Epithelial cell of esophagus (primary cell): ENCODE measurements at places on chromosomes 13 and 19.

GRCh38 chr19:34452723-34453122, 24.5 kb downstream of the UBA2 start:
- no peak for DNase-seq

- no peak for DNase-seq
Observed at GRCh38 chr19:531753-532560, at the start of gene CDC34. Gene CDC34 (plus strand): TSS chr19:531760. CDS start chr19:531932, 172 bp downstream.

- DNase-seq: no peak
Observed at GRCh38 chr13:35793823-35794222, 317.3 kb upstream of the MAB21L1 start.

DNA sequence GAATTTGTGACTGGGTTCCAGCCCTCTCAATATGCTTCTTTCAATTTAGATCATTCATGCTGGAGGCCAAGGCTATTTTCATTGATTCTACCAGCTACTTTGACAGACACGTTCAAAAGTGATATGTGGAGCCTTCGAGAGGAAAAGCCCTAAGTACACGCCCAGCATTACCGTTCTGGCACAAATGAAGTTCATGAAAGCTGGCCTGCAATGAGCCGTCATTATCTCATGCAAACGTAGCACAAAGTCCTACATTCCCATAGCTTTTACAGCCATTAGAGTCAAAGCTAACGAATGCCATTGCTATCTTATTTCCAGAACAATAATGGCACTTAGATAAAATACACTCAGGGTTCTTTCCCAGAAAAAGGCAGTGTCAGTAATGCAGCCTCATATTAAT, 1237.6 kb downstream of the EFNB2 start:
- no peak for DNase-seq

- no peak for DNase-seq
Observed at GRCh38 chr13:95457294-95457693, 95.2 kb upstream of the CLDN10 start.

DNA sequence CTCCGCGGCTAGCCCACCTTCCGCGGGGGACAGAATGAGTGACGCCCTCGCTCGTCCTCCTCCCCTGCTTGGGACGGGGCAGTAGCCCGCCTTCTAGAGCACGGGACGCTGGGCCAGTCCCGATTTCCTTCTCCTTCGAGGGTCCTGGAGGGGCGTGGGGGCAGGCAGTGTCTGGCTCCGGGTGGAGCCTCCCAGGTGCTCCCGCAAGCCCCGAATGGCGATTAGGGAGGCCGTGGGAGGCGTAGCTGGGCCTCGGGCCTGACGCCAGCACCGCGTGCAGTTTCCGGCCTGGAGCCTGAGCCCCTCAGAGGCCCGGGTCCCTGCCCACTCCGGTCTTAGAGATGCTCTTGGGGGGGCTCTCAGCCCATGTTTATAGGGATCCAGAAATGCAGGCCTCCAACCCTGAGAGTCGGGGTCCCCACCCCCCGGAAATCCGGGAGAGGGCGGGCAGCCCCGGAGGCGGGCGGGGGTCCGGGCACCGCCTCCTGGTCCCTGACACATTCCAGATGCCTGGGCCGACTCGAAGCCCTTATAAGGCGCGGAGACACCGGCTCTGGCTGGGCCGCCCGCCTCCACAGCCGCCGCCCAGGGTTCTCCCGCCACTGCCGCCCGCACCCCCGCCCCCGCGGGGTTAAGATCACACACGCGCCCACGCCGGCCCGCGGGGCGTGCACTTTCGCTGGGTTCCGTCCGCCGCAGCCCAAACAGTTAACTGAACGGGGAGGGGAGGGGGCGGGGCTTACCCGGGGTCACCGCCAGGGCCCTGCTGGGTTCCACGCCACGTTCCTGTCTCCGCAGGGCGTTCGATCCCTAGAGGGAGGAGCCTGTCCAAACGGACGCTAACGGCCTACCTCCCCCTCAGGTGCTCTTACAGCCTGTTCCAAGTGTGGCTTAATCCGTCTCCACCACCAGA, 1.5 kb downstream of the MYADM start:
- DNase-seq: peak; percentile 71

GRCh38 chr13:51065372-51066090, 45.5 kb downstream of the C13orf42 start:
- no peak for DNase-seq

DNA sequence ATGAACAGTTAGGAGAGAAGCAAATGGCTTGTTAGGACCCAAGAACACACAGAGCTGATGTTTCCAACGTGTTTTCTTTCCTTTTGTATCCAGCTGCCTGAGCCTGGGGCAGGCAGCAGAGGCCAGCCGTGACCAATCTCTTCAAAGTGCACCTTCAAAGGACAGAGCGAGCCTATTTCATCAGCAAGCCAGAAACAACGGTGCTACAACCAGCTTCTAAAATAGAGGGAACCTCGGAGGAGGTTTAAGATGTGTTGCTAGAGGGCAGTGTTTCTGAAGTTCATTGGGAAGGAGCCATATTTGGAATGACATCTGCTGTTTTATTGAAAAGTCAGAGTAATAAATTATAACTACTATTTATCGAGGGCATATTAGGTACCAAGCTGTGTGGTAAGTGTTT, 56.2 kb upstream of the RFC3 start:
- DNase-seq: peak; percentile 8

- no peak for DNase-seq
Observed at GRCh38 chr19:7932276-7932929, 6.5 kb upstream of the CTXN1 start.

DNA sequence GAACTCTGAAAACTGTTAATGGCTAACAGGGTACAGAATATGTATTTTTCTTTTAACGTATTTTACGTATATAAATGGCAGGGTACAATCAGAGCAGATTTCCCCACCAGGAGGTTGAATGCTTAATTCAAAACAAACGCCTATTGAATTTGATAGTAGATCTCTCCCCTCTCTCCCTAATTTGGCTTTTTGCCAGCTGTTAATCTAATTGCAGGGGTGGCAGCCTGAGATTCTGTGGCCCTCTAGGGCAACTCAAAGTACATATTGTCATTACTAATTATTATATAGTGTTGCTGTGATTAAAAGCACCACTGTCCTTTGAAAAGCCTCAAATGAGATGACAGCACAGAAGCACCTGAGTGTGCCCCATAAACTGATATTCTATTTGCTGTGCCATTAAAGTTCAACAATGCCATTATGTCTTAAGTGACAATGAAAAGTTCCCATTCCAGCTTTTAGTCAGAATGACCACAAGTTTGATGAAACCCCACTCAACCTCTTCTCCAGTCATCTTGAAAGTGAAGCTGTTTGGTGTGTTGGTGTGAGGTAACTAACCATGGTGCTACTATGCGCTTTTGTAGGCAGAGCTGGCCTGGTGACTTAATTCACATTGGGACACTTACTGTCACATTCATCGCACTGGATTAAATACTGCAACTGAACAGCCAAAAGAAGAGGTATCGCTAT, 351.4 kb downstream of the KCNRG start:
- DNase-seq: no peak

- DNase-seq: no peak
Observed at GRCh38 chr13:31986676-31987470, 44.7 kb upstream of the FRY start.

DNA sequence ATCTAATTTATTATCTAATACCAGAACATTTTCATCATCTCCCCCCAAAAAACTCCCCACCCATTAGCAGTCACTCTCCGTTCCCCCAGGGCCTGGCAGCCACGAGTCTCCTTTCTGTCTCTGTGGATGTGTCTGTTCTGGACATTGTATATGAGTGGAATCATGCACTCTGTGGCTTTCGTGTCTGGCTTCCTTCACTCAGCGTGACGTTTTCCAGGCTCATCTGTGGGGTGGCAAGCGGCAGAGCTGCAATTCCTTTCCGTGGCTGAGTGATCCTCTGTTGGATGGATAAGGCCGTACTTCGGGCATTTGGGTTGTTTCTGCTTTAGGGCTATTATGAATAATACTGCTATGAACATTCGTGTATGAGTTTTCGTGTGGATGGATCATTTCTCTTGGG, 3.1 kb downstream of the AP2S1 start:
- DNase-seq: no peak

GRCh38 chr13:75932636-75933035, 296.5 kb downstream of the LMO7 start:
- DNase-seq: no peak

DNA sequence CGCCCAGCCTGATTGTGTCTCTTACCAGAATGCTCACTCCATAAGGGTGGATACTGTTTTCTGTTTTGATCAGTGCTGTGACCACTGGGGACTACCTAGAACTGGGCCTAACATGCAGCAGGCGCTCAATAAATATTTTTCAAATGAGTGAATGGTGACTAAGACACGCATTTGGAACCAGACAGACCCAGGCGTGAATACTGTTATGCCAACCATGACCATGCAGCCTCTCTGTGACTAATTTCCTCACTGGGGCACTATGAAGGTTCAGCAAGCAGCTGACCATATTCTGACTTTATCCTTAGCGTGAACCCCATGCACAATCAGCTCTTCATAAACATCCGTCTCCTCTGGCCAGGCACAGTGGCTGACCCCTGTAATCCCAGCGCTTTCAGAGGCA, 13.0 kb upstream of the SPC24 start:
- peak; percentile 97 for DNase-seq

GRCh38 chr19:46972311-46972710, 47.3 kb upstream of the NPAS1 start:
- DNase-seq: no peak

- DNase-seq: peak; percentile 82
Observed at GRCh38 chr13:40536443-40537113, 129.9 kb downstream of the FOXO1 start.

DNA sequence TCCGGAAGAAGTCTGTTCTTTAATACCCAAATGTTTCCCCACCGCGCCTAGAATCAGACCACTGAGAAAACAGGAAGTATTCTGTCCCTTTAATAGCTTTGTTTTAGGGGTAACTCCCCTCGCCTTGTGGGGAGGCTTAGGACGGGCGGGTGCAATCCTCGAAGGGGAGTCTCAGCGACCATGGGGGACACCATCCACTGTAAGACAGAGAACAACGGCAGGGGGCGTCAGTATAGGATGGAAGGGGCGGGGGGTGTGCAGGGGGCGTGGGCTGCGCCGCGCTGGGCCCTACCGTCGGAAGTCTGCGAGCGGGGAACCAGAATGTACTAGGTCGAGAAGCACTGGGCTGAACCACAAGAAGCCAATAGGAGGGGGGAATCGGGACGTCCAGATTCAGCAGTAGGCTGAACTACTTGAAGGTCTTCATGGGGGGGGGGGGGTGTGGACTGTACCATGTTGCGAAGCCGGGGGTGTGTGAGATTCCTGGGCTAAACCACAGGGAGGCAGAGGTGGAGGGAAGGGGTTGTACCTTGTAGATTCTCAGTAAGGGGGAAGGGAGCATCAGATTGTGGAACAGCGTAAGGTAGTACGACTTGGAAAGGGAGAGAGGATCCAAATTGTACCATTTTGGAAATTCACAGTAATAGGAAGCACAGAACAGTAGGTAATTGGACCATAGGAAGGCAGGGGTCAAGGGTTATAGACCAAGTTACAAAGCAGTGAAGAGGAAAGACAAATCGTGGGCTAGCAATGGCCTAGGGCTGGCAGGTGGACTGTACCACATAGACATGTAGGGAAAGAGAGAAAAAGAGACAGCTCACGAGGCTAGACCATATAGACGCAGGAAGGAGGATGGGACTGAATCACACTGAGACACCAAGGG, 1.0 kb upstream of the DBP start:
- DNase-seq: peak; percentile 93

DNA sequence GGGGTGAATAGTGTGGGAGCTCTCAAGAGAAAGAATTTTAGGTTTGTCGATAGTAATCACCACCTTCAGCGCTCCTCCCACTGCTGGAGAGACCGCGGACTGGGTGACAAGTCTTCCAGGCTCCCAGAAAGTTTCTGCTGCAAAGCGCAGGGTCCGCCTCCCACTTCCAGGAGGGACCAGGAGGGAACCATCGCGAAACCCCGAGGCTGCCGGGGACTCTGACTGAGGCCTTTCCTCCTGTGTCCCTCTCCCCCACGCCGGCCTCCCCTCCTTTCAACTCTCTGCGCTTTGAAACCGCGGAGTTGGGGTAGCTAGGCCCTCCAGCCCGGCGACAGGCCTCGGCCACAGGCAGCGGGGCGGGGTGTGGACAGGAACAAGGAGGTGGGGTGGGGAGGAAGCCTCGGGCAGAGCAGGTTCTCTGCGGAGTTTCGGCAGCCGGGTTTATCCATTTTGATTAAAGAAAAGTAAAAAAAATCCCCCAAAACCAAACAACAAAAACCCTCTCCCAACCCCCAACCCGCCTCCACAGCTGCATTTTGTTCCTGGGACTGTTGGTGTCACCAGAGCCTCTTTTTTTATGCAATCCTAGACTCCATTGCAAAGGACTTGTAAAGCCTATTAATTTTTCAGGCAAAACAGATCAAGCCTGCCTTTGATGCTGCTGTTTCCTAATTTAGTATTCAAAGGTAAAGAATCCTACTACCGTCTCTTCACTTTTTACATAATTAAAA, 157.2 kb downstream of the TM9SF2 start:
- peak; percentile 24 for DNase-seq

- DNase-seq: no peak
Observed at GRCh38 chr13:37645181-37645740, 46.7 kb upstream of the POSTN start.

GRCh38 chr19:40921005-40921897, 39.2 kb upstream of the CYP2A7 start:
- DNase-seq: peak; percentile 42

- no peak for DNase-seq
Observed at GRCh38 chr19:19096641-19097627, 33.1 kb downstream of the SLC25A42 start.

- peak; percentile 77 for DNase-seq
Observed at GRCh38 chr19:1568320-1569019, at the start of gene MEX3D. Gene MEX3D (minus strand): TSS chr19:1568325. CDS start chr19:1568058, 267 bp downstream.

DNA sequence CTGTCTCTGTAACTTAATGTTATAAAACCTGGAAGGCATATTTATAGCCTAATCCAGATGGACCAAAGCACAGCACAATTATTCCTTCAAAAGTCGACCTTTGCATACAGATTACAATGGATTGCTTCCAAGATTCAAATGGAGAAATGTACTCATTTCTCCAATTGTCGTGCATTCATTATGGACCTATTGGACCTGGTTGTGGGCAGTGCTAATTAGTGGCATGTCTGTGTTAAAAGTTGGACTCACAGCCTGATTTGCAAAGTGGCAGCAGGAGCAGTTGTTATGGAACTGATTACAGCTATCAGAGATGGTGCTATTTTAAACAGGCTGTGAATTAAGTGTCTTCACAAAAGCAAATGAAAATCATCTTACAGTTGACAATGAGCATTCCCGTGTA, 1529.3 kb upstream of the SLC10A2 start:
- no peak for DNase-seq

DNA sequence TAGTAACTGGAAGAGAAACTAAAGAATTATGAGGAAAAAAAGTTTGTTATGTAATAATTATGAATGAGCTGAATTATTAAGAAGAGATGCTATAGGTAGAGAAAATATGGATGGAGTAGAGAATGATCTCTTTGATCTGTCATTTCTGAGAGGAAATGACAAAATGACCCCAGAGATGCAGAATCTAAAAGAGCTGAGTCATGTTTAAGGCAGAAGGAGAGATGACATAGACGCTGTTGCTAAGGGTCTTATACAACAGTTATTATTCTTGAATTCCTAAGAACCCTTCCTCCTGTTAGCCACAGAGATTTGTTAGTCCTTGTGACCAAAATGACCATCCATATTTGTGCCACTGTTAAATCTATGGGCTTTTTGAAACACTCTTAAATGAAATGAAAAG, 58.3 kb upstream of the FREM2 start:
- no peak for DNase-seq
